Stimulated activated CD4-positive, alpha-beta T cell treated with anti-CD3 and anti-CD28 coated beads, Interleukin-1b, Interleukin-23, amount 100 ng/mL, for 1 hour (primary cell): ENCODE measurements at places on chromosomes 4 and X.

DNA sequence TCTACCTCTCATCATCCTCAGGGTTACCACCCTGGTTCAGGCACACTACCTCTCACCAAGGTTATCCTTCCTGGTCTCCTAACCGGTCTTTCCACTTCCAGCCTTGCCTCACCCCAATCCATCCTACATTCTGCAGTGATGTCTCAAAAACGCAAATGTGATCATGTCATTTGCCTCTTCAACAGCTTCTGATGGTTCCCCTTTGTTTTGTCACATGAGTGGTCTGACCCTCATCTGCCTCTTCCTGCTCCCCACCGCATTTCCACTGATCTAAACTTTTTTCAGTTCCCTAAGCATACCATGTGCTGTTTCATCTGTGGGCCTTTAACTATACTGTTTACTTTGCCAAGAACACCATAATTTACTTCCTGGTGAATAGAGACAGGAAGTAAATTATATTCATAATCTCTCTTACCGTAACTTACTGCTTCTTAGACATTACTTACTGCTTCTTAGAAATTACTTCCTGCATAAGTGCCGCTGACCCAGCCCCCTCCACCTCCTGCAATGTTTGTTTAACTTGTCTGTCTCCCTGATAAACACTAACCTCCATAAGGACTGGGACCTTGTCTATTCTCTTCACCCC lies 27.1 kb upstream of the NSUN7 start:
- DNase-seq: no peak

GRCh38 chr4:123298801-123299200 lies 97.8 kb upstream of the SPRY1 start:
- no peak for DNase-seq

GRCh38 chr4:89242216-89242615 lies 65.4 kb downstream of the GPRIN3 start:
- no peak for DNase-seq

DNA sequence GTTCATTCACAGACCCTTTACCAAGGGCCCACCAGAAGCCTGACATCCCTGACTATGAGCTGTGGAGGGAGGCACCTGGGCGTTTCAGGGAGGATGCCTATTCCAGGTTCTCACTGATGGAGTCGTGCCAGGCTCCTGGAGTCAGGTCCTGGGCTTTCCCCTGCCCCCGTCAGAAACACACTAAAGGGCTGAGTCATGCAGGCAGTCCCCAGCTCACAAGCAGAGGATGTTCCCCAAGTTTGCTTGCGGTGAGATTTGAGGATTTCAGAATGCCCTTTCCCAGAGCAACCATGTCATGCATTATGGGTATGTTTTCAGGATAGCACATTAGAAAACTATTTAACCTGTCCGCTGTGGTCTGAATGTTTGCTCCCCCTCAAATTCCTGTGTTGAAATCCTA lies 45.2 kb downstream of the FHDC1 start:
- no peak for DNase-seq

DNA sequence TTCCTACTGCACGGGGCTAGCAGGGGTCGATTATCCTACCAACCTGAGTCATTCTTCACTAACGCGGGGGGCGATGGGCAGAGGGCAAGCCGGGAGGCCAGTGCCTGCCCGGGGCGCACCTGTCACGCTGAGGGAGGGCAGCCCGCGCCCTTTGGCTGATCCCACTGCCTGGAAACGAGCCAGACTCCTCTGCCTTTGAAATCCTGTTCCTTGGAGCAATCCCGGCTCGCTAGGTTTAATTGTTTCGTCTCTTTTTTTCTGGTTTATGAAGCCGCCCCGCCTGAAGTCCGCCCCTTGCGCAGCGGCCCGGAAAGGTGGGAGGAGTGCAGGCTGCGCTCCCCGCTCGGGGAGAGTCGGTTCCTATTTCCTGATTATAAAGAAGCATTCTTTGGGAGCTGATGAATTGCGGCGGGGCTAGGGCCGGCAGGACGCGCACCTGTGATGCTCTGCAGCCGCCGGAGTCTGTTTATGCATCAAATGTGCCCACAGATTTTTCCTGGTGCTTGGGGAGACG lies 484.2 kb downstream of the BCOR start:
- no peak for DNase-seq

DNA sequence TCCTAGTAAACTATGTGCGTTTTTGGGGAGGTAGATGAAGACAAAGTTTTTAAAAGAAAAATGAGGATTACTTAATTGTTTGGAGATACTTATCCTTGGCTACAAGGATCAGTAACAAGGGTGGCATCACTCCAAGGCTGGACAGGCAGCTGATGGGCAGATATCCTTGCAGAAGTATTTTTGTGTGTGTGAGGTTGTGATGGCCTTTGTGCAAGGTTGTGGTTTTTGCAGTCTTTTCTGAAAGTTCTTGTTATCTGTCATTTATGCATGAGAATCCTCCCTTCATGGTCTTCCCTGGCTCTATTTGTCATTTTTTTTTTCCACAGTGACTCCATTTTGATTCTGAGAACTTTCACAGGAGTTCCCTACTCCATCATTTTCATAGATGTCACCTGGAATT lies 96.0 kb upstream of the C1GALT1C1 start:
- DNase-seq: no peak

DNA sequence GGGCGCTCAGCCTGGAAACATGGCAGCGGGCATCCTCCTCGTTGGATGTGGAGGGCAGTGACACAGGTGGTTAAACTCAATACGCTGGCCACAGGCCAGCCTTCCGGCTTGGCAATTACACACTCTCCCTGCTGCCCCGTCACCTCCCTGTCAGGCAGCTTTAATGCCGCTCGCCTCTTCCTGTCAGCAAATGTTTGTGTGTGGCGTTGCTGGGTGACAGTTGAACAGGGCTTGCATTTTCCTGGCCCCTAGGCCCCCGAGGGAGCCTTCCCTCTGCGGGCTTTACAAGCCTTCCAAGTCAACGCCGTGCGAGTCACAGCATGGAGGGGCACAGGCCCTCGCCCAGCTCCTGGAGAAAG lies 620.0 kb downstream of the BCOR start:
- DNase-seq: no peak

GRCh38 chr4:13430834-13431568 lies 53.1 kb downstream of the RAB28 start:
- no peak for DNase-seq

GRCh38 chrX:39324233-39324930 lies 523.1 kb downstream of the MID1IP1 start:
- no peak for DNase-seq

GRCh38 chr4:8497762-8498161 lies 57.2 kb downstream of the TRMT44 start:
- no peak for DNase-seq

GRCh38 chr4:145723336-145723735 lies 43.4 kb downstream of the C4orf51 start:
- no peak for DNase-seq

DNA sequence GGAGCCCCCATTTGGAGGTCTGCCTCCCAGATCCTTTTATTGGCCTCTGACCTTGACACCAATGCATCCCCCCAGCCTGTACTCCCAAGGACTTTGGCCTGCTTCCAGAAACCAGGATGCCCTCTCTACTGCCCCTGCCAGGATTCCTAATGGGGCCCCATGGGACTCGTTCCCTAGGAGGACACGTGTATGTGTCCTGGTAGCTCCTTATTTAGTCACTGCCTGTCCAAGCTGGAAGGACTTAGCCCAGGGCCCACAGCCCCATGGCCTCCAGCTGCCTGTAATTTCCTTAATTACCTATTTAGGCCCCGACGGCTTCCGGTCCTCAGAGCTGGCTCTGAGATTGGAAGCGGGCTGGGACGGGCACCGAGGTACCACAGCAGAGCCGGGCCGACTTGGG lies 9.4 kb downstream of the ATP2B3 start:
- DNase-seq: no peak

DNA sequence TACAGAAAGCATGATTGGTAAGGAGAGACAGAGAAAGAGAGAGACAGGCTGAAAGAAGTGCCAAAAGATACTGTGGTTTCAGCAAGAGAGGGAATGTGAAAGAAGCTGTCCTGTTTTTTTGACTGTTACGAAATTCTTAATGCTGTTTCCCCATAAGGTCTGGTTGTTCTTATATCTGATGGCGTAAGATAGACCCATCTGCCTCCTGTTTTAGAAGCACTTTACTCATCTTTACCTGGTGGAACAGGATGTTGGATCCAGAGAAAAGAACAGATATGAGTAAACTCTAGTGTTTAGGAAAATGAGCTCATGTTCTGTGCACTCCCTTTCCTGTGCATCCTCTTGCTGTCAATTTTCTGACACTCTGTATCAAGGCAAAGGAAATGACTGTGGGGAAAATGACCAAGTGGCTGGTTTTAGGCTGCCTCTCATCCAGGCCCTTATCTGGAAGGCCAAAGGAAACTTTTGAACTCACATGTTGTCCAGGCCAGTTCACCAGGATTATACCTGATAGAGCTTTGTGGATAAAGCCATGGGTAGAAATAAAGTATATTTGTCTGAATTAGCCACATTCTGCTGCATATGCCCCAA lies 311.7 kb upstream of the HTR2C start:
- no peak for DNase-seq

GRCh38 chr4:39502019-39502663 lies 25.1 kb downstream of the UGDH start:
- no peak for DNase-seq

DNA sequence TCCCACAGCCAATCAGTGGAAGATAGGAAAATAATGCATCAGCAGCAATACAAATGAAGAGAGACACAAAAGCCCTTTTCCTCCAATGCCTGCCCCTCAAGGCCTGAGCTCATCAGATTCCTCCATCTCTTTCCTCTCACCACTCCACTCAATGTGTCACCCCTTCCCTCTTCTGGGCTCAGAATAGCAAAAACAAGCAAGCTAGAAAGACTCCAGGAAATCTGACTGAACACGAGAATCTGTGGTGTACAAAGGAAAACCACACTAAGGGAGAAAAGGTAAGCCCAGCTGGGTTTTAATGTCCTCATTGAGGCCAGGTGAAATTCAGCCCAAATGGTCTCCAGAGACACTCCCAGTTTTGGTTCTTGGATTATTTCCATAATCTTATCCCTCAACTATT lies 46.3 kb downstream of the ARHGEF9 start:
- DNase-seq: no peak

- DNase-seq: no peak
These were observed 20.2 kb downstream of the CYP2U1 start for GRCh38 chr4:107951551-107951950.

DNA sequence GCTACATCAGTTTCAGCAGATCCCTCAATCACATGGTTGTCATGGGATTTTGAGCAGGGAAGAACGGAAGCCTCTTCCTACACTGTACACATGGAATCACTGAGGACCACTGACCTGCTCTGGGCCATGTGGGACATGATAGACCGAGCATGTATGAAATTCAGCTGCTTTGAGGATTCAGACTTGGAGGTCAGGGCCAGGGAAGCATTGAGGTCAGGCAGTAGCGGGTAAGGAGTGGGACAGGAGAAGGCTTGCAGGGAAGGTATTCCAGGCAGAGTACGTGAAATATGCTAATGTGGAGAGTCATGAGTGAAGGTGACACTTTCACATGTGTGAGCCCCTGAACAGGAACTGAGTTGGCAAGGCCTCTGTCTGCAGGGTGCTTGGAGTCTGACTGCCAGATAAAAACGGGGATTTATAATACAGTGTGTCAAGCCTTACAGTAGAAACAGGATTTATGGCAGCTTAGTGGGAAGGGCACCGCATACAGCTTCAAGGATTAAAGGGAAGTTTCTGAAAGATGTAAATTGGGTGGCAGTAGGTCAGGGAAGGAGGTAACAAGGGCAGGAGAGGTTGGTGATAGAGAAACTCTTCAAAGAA lies 111.7 kb downstream of the STK32B start:
- DNase-seq: no peak
